ENCODE measurements at places on chromosomes 2 and 18. TPM values are rescaled to one million over a fixed set of nuclear protein-coding genes. Genes with fewer than 3 reads are reported as not detected.
A peak's percentile ranks its signal among the peaks of the same experiment; 100 is the strongest.

The CNDP2 gene
- total RNA-seq = 58.4 TPM

The PRKCE gene
- total RNA-seq = 9.7 TPM

The CMPK2 gene
- 3.1 TPM for total RNA-seq

- H3K27ac ChIP-seq = no peak overlapping the region
- no peak overlapping the region for H3K4me3 ChIP-seq
- H3K36me3 ChIP-seq = no peaks in the 10 kb centered on the region
- no peaks in the 10 kb centered on the region for H3K4me1 ChIP-seq
These were observed 957.7 kb upstream of the GYPC start for GRCh38 chr2:125698280-125698679.

The ERCC3 gene
- total RNA-seq = 41.3 TPM

DNA sequence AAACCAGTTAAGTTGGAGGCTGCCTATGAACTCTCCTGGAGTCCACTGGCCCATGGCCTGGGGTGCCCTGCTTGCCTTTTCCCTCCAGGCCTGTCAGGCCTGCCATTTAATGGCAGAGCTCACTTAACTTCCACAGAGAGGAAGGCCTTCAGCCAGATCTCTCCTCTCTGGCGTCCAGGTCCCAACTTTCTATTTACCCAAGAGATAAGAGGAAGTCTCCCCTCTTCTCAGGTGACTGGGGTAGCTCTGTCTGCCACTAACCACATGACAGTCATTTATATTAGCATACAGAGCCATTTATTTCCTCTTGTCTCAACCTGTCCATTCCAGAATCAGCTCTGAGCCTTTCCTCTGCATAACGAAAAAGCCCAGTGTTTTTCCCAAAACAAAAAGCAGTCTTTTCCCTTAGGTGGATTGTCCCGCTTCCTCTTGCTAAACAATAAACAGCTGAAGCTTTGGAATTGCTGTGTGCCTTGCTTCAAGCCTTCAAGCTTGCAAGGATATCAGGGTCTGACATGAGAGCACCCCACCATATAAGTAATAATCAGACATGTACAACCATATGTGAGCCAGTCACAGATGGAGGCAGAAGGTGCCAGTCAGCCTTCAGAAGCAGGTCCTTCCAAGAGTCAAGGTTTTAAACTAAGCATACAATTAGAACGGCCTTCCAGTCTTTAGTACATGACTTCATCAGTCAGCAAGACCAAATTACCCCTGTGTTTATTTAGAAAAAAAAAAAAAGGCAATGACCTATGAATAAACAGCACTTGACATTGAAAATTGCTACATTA is 71.2 kb upstream of the STPG4 start:
- peaks cover 6% of the 10 kb centered on the region for H3K4me1 ChIP-seq
- no peak overlapping the region for H3K4me3 ChIP-seq
- no peak for DNase-seq
- peak overlapping the region; percentile 7 for H3K27ac ChIP-seq
- no peaks in the 10 kb centered on the region for H3K36me3 ChIP-seq
- no peaks in the 10 kb centered on the region for H3K27me3 ChIP-seq

Measured in suprapubic skin (tissue), 4 donors.